SK-MEL-5 (cell line): ENCODE measurements at places on chromosomes 4 and X. TPM values are rescaled to one million over a fixed set of nuclear protein-coding genes. Genes with fewer than 3 reads are reported as not detected.

The ARHGAP6 gene
- total RNA-seq, result 0.16 and 0.21 TPM in 2 replicates

The HDAC6 gene
- 21.7 and 24.6 TPM in 2 replicates for total RNA-seq

The IL15 gene
- 0.13 and 0.37 TPM in 2 replicates for total RNA-seq

The BMPR1B gene
- total RNA-seq, result 9.5 and 10.1 TPM in 2 replicates

The TEC gene
- 2.2 and 2.9 TPM in 2 replicates for total RNA-seq

The PDZD4 gene
- 14.6 and 15.2 TPM in 2 replicates for total RNA-seq

The PFKFB1 gene
- not detected in 2 replicates for total RNA-seq

The CASK gene
- 10.9 and 11.4 TPM in 2 replicates for total RNA-seq

The YIPF7 gene
- total RNA-seq, result not detected in 2 replicates

The ENPEP gene
- not detected in 2 replicates for total RNA-seq

The TCP11X2 gene
- total RNA-seq, result not detected in 2 replicates

The PABPC5 gene
- total RNA-seq, result 1.7 and 2.0 TPM in 2 replicates

The MGAT4D gene
- not detected in 2 replicates for total RNA-seq

The GRK4 gene
- 2.2 and 3.2 TPM in 2 replicates for total RNA-seq

The ZNF81 gene
- total RNA-seq, result 7.1 and 8.5 TPM in 2 replicates

The FGB gene
- not detected in 2 replicates for total RNA-seq

The UGT2B17 gene
- not detected in 2 replicates for total RNA-seq

The ERVMER34-1 gene
- total RNA-seq, result 0.19 and 0.21 TPM in 2 replicates

The SRPX2 gene
- total RNA-seq, result 0.72 and 1.6 TPM in 2 replicates

The GLUD2 gene
- 16.8 and 19.9 TPM in 2 replicates for total RNA-seq
